ENCODE measurements at places on chromosomes 7 and 10.

- no peak for DNase-seq
Measured at GRCh38 chr10:126046831-126047230, 150.5 kb downstream of the FANK1 start.

GRCh38 chr10:121185816-121186455 is 334.8 kb downstream of the WDR11 start:
- no peak for DNase-seq

GRCh38 chr7:19610194-19610943 is 98.5 kb downstream of the POLR1F start:
- no peak for DNase-seq

DNA sequence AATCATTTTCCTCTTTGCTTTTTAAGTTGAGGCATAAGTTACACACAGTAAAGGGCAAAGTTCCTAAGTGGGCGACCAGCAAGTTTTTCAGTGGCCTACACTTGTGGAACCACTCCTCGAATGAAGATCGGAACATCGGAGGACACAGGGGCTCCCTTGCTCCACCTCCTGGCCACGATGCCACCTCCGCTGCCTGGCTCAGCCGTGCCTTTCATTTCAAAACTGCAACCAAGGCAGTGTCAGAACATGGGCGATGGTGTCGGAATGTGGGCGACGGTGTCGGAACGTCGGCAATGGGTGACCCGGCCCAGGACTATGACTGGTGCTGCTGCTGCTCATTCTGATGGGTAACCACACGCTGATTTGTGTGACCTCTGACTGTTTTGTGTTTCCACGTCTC is 9.6 kb upstream of the VIPR2 start:
- no peak for DNase-seq

DNA sequence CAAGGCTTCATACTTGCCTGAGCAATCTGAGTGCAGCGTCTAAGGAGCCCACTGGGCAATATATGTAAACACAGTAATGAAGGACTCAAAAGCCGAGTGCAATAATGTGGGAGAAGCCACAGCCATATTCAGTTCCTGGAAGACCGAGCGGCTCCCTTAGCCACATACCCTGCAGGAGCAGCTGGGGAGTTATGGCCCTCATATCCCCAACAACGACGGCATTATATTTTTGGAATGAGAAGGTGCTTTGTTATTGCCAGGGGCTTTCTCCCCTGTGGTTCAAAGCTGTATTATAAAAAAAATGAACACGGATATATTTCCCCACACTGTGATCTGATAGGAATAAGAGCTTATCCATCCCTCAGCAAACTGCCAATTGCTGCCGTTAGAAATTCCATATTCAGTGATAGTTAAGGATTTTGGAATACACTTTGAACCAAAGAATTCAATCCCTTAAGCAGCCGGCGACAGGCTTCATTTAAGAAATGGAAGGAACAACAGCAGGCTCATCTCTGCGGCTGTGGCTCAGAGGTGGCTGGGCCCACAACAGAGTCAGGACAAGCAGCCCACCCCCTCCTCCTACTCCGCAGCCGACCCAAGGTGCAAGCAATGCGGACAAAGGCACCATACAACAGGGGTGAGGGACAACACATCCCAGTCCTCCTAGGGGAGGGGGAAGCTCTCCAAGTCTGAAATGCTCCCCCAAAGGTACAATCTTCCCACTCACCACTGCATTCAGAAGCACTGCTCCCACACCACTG is 77.2 kb downstream of the TNS3 start:
- no peak for DNase-seq

DNA sequence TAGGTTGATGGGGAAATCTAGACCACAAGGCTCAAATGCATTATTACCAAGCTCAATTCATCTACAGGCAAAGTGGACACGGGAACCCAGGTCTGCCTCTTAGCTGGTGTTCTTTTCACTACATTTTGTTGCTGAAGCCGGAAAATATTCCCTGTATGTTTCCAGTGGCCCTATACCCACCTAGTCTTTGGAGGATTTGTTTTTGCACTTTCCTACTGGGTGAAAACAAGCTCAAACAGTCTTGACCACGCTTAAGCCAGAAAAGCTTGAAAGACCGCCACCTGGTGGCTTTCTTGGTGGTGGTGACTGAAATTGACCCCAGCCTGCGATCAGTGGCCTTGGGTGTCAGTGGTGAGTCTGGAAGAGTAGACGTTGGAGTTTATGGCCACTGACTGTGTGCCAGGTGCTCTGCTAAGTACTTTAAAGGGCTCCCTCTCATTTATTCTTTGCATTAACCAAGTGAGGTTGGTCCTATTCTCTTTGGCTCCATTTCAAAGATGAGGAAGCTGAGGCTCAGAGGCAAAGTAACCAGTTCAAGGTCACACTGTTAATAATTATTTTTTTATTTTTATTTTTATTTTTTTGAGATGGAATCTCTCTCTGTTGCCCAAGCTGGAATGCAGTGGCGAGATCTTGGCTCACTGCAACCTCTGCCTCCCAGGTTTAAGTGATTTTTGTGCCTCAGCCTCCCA is 11.1 kb upstream of the CRTAC1 start:
- peak; percentile 77 for DNase-seq

- no peak for DNase-seq
Measured at GRCh38 chr10:78899098-78899754, 169.5 kb upstream of the ZMIZ1 start.

- DNase-seq: no peak
Measured at GRCh38 chr7:81110673-81111072, 191.8 kb upstream of the SEMA3C start.

DNA sequence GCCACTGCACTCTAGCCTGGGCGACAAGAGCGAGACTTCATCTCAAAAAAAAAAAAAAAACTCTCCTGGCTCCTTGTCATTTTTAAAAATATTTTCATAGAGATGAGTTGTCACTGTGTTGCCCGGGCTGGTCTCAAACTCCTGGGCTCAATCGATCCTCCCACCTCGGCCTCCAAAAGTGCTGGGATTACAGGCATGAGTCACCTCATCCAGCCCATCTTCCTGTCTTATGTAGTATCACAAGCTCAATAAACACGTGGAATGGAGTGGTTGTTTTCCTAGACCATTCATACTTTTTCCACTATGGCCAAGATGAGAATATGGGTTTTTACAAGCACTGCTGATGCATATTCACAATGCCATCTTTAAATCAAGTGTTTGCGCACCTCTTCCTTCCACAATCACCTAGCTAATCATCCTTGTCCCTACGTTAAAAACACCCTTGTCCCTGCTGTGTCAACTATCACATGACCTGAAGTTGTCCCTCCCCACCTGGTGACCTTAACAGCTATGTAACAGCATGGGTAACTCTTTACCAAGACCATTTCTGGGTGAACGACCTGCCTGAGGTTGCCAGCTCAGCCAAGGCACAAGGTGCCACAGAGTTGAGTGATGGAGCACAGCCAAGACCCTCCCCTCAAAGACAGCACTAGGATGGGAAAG is 21.3 kb downstream of the DLG5 start:
- no peak for DNase-seq
